ENCODE measurements at places on chromosomes 2 and 18.

GRCh38 chr2:239957681-239958472 is 67.3 kb downstream of the NDUFA10 start:
- no peak for DNase-seq

GRCh38 chr2:188092734-188093133 is 198.9 kb upstream of the GULP1 start:
- DNase-seq, result no peak

DNA sequence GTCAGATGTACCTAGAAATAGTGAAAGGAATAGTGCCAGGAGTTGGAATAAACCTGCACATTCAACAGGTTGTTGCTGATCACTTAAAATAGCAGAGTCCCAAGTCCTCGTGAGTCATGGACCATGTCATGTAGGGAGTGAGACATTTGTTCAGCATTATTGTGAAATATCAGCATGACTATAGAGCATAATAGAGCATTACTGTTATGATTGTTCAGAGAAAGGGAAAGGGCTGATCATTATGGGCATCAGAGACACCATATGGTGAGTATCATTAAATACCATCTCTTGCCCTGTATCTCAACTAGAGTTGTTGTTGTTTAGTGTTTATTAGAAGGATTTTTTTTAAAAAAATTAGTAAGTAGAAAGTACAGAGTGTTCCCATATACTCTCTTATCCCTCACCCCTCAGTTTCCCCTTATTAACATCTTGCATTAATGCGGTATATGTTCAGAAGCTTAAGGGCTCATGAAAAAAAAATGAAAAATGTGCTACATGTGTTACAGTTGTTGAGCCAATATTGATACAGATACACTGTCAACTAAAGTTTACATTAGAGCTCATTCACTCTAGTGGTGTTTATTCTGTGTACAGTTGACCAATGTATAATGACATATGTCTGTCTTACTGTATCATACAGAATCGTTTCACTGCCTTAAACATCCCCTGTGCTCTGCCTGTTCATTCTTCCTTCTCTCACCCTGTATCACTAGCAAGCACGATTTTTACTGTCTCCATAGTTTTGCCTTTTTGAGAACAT is 5.7 kb downstream of the ELAC1 start:
- DNase-seq, result peak; percentile 56

DNA sequence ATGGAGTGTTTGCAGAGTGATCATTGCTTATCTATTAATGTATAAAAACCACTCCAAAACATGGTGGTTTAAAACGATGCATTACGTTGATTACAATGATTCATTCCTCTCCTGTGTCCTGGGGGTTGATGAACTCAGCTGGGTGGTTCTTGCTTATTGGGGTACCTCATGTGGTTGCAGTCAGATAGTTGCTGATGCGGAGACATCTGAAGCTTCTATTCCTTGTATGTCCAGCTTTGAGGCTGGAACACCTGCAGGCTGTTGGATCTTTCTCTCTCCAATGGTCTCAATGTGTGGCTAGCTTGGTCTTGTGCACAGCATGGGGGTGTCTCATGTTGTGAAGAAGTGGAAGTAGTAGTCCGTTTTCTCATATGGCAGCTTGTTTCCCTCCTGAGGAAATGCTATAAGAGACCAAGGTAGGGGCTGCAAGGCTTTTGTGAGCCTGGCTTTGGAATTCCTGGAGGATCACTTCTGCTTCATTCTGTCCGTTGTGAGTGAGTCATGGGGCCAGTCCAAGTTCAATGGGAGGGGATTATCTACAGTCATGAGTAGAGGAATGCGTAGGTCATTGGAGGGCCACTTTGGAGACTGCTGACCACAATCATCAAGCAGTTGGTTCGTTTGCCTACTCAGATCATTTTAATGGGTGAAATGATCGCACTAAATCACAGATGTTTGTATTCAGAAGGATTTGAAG is 601.0 kb downstream of the SLC4A3 start:
- DNase-seq, result peak; percentile 95

DNA sequence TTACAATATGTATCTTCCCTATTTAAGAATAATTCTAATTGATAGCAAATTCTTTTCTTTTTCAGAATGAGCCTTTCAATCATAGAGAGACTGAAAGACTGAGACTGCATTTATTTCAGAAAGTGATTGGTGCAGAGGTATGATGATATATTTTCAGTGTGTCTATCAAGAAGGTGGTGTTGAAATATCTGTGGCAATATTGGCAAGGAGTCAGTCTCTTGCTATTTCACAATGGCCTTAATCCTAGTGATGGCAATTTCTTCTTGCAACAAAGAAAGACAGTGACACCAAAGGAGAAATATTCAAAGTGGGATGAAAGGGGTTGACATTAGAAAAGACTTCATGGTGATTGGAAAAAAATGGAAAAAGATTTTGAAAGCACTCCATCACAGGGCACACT is 21.7 kb upstream of the ZBTB14 start:
- DNase-seq, result no peak

DNA sequence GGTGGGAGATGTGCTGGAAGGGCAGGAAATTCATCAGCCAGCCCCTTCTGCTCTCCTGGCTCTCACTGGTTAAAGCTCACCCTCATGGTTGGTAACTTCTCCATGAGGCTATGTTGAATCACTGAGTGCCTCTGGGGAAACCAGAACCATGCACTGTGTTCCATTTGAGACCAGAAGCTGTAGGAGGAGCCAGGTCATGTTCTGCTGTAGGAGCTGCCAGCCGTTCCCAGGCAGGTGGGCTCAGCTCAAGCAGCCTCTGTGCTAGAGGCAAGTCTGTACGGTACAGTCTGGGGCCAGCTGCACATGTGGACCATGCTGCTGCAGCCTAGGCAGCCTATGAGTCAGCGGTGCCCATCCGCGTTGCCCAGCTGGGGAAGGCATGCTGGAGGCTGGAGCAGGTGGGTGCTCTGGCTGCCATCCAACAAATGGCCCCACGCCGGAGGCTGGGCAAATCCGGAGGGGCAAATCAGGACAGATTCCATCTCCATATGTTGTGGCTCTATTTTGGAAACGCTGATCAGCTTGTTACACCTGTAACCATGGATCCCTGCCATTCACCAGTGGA is 22.0 kb upstream of the KCNF1 start:
- no peak for DNase-seq

DNA sequence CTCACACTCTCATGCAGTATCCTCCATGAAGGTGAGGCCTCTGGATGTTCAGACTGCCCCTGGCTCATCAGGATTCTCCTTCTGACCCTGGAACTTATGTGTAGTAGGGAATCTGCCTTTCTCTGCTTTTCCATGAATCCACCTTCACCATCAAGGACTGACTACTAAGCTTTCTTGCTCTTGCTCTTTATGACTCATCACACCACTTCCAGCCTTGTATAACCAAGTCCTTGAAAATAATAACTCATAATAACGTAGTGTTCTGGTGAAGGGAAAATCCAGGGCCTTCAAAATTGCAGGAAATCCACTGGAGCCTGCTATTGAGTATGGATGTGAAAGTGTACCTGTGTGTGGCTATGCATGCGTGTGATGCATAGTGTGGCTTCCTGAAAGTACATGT is 11.3 kb upstream of the KCNS3 start:
- DNase-seq, result no peak

GRCh38 chr2:233363744-233364235 is 9.5 kb downstream of the DGKD start:
- no peak for DNase-seq

DNA sequence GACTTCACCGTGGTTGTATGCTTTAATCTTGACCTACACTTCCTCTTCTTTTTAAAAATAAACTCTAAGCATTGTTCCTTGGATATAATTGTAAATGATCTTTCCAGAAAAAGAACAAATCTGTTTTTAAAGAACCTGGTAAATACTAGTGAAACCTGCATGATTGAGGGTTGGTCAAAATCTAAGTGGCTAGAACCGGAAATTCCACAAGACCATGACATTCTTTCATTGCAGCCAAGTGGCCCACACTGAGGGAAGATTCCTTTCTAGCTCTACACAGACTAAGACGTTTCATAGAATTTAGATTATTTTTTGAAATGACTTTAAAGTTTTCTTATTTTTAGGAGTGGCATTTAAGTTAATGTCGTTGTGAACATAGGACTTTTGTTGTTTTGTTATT is 356.7 kb downstream of the NYAP2 start:
- no peak for DNase-seq

GRCh38 chr2:217510771-217511291 is 492.0 kb downstream of the TNS1 start:
- peak; percentile 83 for DNase-seq

GRCh38 chr2:135913727-135914365 is 37.6 kb upstream of the MCM6 start:
- DNase-seq, result peak; percentile 56

DNA sequence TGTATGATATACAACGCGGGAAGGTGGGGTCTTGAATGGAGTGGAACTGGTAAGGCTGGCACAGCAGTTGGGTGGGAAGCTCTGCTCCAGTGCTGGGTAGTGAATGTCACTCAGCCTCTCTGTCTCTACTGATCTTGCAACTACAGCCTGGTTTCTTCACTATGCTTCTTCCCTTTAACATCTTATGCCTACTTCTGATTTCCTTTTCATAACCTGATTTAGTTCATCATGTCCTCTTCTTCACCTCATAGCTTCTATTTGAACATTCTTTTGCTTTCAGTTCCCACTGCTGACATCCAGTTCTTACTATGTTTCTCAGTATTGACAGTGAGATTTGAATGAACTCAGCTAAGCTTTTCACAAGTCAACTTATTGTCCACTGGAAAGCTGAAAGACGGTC is 286.2 kb downstream of the ARL6IP6 start:
- DNase-seq, result no peak

- DNase-seq, result no peak
These were observed 414.9 kb upstream of the FSHR start for GRCh38 chr2:49569176-49569575.

GRCh38 chr2:206230060-206230762 is 44.3 kb upstream of the ZDBF2 start:
- no peak for DNase-seq

Measured in mesenchymal stem cell (in vitro differentiated cells and primary cell).